ENCODE measurements at places on chromosomes 1 and 21. TPM values are rescaled to one million over a fixed set of nuclear protein-coding genes. Genes with fewer than 3 reads are reported as not detected.

GRCh38 chr1:220420726-220421125, 107.2 kb upstream of the MARK1 start:
- H3K4me3 ChIP-seq, result no peak overlapping the region
- no peaks in the 10 kb centered on the region for H3K27me3 ChIP-seq
- H3K36me3 ChIP-seq, result no peaks in the 10 kb centered on the region
- no peak for DNase-seq
- H3K27ac ChIP-seq, result no peak overlapping the region

Gene WNT9A
- 3.0 TPM for total RNA-seq

Gene WDR4
- total RNA-seq, result 19.1 TPM

Gene CFAP74
- 1.5 TPM for total RNA-seq

GRCh38 chr1:194296201-194296600, 1109.8 kb upstream of the B3GALT2 start:
- H3K27me3 ChIP-seq, result no peaks in the 10 kb centered on the region
- DNase-seq, result no peak
- H3K36me3 ChIP-seq, result no peaks in the 10 kb centered on the region

Gene PLEKHG5
- total RNA-seq, result 30.6 TPM

GRCh38 chr21:15009837-15010363, 54.9 kb downstream of the NRIP1 start:
- peaks cover 43% of the 10 kb centered on the region for H3K36me3 ChIP-seq
- no peak overlapping the region for H3K4me3 ChIP-seq
- DNase-seq, result no peak
- peaks cover 46% of the 10 kb centered on the region for H3K4me1 ChIP-seq
- H3K27me3 ChIP-seq, result no peaks in the 10 kb centered on the region

Gene KRTAP10-12
- total RNA-seq, result not detected

- DNase-seq, result no peak
- H3K27me3 ChIP-seq, result no peaks in the 10 kb centered on the region
- H3K4me1 ChIP-seq, result no peaks in the 10 kb centered on the region
- H3K36me3 ChIP-seq, result no peaks in the 10 kb centered on the region
- no peak overlapping the region for H3K4me3 ChIP-seq
- H3K27ac ChIP-seq, result no peak overlapping the region
Measured at GRCh38 chr1:97820470-97821188, 100.2 kb downstream of the DPYD start.

GRCh38 chr1:2543543-2544092, 12.6 kb upstream of the TNFRSF14 start:
- H3K27me3 ChIP-seq, result no peaks in the 10 kb centered on the region
- no peak overlapping the region for H3K27ac ChIP-seq
- H3K36me3 ChIP-seq, result no peaks in the 10 kb centered on the region
- no peak overlapping the region for H3K4me3 ChIP-seq

Gene WDR64
- total RNA-seq, result not detected

DNA sequence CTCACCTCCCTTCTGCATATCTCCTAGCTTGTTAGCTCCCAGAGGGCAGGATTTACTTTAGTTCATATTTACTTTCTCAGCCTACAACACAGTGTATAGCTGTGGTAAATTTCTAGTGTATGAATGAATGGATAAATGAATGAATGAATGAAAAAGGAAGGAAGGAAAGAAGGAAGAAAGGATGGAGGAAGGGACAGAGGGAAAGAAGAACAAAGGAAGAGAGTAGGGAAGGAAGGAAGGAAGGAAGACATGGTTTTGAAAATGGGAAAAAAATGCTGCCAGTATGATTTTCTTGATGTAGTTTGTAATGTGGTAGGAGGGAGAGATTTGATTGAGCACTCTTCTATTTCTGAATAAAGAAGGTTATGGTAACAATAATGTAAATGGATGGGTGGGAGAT, 47.0 kb downstream of the LAMC2 start:
- no peak overlapping the region for H3K27ac ChIP-seq
- H3K4me3 ChIP-seq, result no peak overlapping the region
- DNase-seq, result no peak
- H3K27me3 ChIP-seq, result no peaks in the 10 kb centered on the region
- H3K36me3 ChIP-seq, result peaks cover 3% of the 10 kb centered on the region

DNA sequence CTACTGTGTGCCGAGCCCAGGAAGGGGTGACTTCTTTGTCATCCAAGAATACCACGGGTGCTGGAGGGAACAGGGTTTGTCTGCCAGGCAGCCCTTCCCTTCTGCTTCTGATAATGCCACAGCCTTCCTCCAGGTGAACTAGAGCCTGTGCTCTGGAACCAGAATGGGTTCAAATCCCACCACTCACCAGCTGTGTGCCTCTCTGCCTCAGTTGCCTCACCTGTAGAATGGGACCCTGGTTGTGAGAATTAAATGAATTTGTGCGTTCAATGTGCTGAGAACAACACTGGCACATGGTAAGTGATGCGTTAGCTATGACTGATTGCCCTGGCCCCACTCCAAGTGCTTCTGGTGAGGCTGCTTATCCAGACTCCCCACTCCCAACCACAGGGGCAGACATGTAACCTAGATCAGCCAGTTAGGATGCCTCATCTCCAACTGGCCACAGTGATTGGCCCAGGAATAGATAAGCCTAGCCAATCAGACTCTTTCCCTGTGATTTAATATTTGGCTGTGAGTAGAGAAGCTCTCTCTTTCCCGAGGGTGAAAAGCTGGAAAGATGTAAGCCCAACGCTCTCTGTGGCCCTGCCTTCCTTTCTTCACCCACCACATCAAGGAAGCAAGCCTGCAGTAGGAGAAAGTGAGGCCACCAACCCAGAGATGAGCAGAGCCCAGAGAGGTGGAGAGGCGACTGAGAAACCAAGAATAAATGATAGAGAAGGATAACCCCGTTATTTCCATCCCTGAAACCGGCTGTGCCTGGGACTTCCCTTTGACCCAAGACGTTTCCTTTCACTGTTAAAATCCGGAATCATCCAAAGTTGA, 20.8 kb upstream of the LAPTM5 start:
- no peaks in the 10 kb centered on the region for H3K27me3 ChIP-seq
- no peaks in the 10 kb centered on the region for H3K36me3 ChIP-seq
- H3K4me1 ChIP-seq, result peaks cover 13% of the 10 kb centered on the region
- H3K4me3 ChIP-seq, result no peak overlapping the region
- no peak overlapping the region for H3K27ac ChIP-seq
- DNase-seq, result no peak

- H3K27me3 ChIP-seq, result no peaks in the 10 kb centered on the region
- H3K27ac ChIP-seq, result peak overlapping the region; percentile 80
- peaks cover 34% of the 10 kb centered on the region for H3K36me3 ChIP-seq
- H3K4me1 ChIP-seq, result peaks cover 53% of the 10 kb centered on the region
- H3K4me3 ChIP-seq, result peak overlapping the region; percentile 72
Measured at GRCh38 chr1:12604114-12604874, 13.7 kb downstream of the DHRS3 start.

DNA sequence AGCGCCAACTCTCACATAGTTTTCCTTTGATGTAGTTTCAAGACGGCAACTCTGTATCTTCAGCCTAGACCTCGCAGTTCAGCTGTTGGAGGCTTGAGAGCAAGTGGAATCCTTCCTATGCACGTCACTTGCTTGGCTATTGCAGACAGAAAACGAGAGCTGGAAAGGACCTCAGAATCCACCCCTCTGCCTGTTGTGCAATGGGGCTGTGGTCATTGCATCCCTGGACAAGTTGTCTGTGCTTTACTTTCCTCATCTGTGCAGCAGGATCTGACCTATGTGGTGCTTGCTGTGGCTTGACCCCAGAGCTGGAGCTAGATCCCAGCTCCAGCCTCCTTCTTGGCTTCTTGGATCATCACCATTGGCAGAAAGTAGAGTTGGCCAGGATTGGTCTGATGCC, 50.0 kb upstream of the IGSF21 start:
- no peak for DNase-seq
- no peak overlapping the region for H3K27ac ChIP-seq

Gene BCAR3
- 52.1 TPM for total RNA-seq

GRCh38 chr1:201780952-201781351, 48.0 kb upstream of the IPO9 start:
- no peaks in the 10 kb centered on the region for H3K27me3 ChIP-seq
- DNase-seq, result no peak
- no peak overlapping the region for H3K27ac ChIP-seq
- H3K4me3 ChIP-seq, result no peak overlapping the region

DNA sequence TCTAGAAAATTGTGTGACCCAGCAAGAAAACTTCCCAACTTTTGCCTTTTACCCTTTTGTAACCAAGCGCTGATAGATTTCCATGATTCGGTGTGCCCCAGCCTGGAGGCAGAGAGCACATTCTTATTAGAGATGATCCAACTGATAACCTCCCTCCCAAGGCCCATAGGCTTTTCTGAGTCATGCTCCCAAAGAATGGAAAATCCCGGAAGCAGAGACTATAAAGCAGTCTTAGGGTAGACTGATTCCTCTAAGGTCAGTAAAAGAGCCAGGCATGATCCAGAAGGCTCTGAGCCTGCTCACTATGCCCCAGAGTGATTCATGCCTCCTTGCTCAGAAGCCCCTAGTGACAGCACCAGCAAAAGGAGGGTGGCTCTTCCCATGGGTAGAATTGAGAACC, 4.3 kb downstream of the CAMK1G start:
- H3K36me3 ChIP-seq, result no peaks in the 10 kb centered on the region
- no peak overlapping the region for H3K27ac ChIP-seq
- no peak overlapping the region for H3K4me3 ChIP-seq
- no peaks in the 10 kb centered on the region for H3K4me1 ChIP-seq
- peaks cover 17% of the 10 kb centered on the region for H3K27me3 ChIP-seq

GRCh38 chr1:76179219-76179698, 104.7 kb downstream of the ST6GALNAC3 start:
- H3K4me3 ChIP-seq, result no peak overlapping the region
- no peaks in the 10 kb centered on the region for H3K27me3 ChIP-seq
- no peak overlapping the region for H3K27ac ChIP-seq

Gene ZNF593OS
- total RNA-seq, result not detected

DNA sequence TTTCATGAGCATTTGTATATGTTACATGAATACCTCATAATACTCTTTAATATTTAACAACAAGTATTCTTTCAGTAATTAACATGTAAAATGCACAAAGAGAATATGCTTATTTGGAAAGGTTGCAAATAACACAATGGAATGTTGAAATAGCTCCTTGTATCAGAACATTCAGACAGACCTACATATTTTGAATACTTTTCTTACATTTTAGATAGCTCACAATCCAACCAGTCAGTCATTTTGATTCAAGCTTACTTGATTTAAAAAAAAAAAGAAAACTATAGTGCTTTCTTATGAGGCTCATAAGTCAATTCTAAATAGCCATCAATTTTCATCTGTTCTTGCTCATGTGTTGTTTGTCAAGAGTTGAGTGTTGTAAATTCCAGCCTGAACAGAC, 518.8 kb downstream of the ADGRL2 start:
- H3K4me3 ChIP-seq, result no peak overlapping the region
- H3K27ac ChIP-seq, result no peak overlapping the region
- DNase-seq, result no peak
- H3K4me1 ChIP-seq, result peaks cover 3% of the 10 kb centered on the region

DNA sequence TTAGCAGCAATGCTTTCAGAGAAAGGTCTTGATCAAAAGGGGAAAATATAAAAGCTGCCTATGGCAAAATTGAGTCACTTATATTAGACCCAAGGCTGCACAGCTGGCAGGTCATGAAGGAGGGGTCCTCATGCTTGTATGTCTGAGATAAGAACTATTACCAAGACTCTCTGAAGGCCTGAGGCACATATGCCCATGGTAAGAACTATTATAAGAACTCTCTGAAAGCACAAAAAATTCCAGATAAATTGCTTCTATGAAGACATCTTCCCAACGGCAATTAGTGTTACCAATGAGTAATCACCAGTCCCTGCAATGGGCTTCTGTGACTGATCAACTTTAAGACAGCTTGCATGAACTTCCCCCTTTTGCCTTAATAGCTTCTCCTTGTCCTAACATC, 42.8 kb upstream of the LRIF1 start:
- DNase-seq, result no peak
- no peaks in the 10 kb centered on the region for H3K36me3 ChIP-seq
- no peak overlapping the region for H3K27ac ChIP-seq

GRCh38 chr1:1080951-1081310, 6.8 kb upstream of the RNF223 start:
- H3K27ac ChIP-seq, result no peak overlapping the region
- no peaks in the 10 kb centered on the region for H3K4me1 ChIP-seq
- H3K36me3 ChIP-seq, result no peaks in the 10 kb centered on the region
- H3K4me3 ChIP-seq, result no peak overlapping the region

Gene UBASH3A
- not detected for total RNA-seq

- H3K27ac ChIP-seq, result peak overlapping the region; percentile 46
- DNase-seq, result no peak
- H3K36me3 ChIP-seq, result no peaks in the 10 kb centered on the region
- peaks cover 71% of the 10 kb centered on the region for H3K4me1 ChIP-seq
Measured at GRCh38 chr21:26800001-26800400, 45.2 kb downstream of the ADAMTS1 start.

DNA sequence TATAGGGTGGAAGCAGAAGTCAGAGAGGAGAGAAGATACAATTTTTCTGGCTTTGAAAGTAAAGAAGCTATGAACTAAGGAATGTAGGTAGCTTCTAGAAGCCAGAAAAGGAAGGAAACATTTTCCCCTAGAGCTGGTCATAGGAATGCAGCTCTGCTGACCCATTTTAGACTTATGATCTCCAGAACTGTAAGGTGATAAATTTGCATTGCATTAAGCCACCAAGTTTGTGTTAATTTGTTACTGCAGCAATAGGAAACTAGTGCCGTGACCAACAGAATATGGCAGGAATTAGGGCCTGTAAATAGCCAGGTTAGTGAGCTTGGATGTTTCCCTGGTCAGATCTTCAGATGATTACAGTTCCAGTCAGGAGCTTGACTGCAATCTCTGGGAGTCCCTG, 244.3 kb upstream of the C1orf105 start:
- no peaks in the 10 kb centered on the region for H3K36me3 ChIP-seq
- no peak overlapping the region for H3K27ac ChIP-seq
- H3K27me3 ChIP-seq, result no peaks in the 10 kb centered on the region
- no peak overlapping the region for H3K4me3 ChIP-seq

Gene FMO5
- total RNA-seq, result 3.8 TPM

DNA sequence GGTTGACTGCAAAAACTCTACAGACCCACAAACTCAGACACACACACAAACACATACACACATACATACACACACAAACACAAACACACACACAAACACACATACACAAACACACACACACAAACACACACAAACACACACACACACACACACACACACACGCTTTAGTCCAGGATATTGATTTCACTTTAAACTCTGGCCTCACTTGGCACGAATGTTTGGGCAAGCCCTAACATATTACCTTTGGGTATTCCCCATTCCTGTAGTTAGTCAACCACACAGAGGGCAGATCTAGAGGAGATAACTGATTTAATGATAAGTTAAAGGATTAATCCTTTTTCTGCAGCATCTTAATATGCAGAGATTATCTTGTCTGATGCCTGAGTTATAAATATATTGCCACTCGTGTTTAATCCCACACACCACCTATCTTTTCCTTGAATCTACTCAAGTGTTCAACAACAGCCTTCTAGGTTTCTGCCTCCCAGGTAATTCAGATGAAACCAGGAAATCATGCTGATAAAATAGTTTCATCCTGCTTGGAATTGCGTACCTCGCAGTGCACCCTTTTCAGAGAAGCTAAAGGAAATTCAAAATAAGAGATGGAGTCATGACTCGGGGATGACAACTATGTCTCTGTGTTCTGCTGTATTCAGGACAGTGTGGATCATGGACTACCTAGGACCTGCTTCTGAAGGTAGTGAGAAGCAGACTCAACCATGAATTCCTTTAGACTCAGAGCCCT, 14.5 kb upstream of the RUNX1 start:
- DNase-seq, result no peak
- no peak overlapping the region for H3K4me3 ChIP-seq
- peaks cover 2% of the 10 kb centered on the region for H3K27me3 ChIP-seq
